Kidney glomerular epithelial cell (primary cell): ENCODE measurements at places on chromosomes 16 and 17.
A peak's percentile ranks its signal among the peaks of the same experiment; 100 is the strongest.

GRCh38 chr16:4689091-4689671 is 4.2 kb upstream of the NUDT16L1 start:
- DNase-seq = no peak

DNA sequence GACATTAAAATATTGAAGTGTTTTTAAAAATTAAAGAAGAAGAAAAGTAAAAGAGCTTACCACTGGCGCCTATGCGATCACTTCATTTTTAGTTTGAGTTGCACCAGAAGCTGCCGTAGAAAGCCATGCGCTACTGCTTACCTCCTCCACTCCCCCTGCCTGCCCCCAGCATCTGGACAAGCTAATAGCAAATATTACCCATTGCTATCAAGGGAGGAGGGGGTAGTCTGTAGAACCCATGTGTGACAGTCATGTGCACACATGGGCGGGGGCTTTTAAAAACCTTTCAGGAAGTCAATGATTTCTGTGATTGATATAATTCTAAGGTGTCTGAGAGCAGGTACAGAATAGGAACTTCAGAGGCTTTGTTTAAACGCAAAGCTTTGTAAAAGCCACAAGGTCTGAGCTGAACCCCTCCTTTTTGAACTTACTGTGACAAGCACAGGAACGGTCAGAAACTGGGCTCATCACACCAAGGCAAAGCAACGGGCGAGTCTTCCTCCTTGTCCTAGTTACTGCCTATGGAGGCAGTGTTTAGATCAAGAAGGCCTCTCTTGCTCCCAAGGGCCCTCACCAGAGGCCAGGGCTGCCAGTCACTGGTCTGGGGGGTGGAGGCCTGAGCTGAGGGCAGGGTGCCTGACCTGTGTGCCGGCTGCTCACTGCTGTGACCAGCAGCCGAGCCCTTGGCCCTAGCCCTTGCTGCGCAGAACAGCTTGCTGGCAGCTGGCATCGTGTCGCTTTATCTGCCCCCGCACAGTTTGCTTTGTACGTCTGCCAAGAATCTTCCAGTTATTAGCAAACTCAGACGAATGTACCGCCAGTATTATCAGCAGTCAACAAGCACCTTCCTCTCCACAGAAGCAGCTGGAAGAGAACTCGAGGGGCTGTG is 15.0 kb downstream of the GINS2 start:
- DNase-seq = peak; percentile 31

GRCh38 chr17:4499431-4500190 is 930 bp downstream of the SPNS2 start:
- DNase-seq = no peak

DNA sequence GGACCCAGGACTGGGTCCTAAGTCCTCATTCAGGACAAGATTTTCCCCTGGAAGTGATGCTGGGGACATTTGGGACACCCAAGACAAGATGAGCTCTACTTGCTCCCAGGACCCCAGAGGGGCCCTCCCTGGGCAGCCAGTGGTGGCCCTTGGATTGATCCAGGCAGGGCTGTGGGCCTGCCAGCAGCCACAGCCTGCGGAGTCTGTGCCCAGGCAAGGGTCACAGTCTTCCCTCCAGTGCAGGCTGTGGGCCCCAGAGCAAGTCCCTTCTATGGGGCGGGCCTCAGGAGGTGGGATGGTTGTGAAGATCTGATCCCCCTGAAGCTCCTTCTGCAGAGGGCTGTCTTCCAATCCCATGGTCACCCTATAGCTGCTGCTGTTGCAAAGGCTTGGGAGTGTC is 12.6 kb downstream of the CA7 start:
- DNase-seq = no peak

GRCh38 chr16:87143661-87144121 is 173.5 kb downstream of the C16orf95 start:
- DNase-seq = no peak

DNA sequence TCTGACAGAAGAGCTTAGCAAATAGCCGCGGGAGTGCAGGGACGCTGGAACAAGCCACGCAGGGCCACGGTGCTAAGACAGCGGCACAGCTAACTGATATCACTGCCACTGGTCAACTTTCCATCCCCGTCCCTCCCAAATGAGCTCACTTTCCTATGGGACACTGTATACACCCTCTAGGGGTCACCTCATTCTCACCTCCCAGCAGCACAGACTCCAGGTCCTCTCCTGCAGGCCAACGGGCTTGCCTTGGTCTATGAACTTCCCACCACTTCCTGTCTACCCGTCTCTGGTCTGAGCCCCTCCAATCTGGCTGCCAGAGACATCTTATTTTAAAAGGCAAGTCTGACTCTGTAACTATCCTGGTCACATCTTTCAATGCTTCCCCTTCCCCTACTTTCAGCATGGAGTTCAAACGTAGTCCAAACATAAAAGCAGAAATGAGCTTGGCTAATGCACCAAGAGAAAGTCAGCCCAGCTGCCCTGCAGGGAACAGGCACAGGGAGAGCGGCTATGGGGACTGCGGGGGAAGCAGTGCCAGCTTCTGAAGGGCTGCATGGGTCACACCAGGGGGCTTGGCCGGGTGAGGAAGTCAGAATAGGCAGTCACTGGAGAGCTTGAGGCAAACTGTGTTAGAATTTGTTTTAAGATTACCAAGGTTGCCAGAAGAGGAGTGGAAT is 26.3 kb upstream of the SLC38A8 start:
- DNase-seq = no peak

DNA sequence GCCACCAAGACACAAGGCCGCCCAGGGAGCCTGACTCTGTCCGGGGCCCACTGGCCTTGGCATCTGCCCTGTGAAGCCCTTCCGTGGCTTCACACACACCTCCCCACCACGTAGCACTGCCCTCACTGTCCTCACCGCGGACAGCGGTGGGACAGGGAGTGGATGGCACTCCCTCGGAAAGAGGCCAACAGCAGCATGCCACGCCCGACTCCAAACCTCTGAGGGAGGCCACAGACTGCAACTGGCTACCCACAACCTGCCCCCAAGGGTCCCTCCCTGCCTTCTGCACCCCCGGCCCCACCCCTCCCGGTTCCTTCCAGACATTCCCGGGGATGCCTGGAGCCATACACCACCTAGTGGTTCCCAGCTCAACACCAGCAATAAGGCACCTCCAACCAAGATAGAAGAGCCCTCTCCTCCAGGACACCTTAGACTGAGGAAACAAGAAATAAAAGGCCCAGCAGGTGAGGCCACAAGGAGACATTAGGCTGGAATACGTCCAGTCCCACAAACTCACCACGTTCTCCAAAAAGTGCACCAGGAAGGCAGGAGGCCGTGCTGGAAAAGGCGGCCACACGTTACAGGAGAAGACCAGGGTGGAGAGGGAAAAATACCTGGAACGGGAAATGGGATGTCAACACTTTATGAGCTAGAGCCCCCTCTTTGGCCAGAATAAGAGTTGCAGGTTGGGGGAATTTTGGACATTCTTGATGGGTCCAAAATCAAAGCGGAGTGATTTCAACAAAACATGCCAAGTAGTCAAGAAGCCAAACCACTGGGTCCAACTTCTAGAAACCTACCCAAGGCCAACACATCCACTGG is 310.0 kb downstream of the SOX9 start:
- DNase-seq = no peak

GRCh38 chr17:47629826-47630225 is 19.9 kb upstream of the KPNB1 start:
- DNase-seq = no peak

DNA sequence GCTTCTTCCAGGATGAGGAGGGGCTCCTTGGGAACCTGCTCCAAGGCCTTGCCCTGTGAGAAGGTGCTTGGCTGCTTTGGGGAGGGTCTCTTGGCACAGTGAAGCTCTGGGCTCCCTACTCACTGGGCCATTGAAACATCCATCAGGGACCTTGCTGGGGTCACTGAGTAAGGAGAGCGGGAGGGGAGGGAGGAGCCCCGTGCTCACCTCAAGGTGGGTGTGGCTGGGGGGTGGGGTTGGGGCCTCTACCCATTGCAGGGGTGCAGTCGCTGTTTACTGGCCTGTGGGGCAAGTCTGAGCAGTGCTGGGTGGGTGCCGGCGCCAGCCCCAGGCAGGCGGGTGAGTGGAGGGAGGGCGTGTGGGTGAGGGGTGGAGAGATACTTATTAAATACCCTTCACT is 9.9 kb downstream of the TNS4 start:
- no peak for DNase-seq

DNA sequence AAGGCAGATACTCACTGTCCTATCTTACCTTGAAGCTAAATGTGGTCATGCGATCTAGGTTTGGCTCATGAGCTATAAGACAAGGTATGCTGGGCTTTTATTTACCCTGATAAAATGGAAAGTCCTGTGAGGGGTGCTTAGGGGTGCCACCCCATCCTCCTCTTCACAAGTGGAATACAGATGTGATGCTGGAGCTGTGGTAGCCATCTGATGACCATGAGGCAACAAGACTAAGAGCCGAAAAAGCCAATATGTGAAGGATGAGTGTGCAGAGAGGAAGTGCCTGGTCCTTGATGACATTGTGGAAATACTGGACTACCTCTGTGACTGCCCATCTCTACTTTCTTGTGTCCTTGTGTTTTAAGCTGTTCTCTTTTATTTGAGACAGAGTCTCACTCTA is 58.1 kb upstream of the TMC5 start:
- no peak for DNase-seq

- DNase-seq = peak; percentile 73
Measured at GRCh38 chr16:66581246-66581952, 2.1 kb downstream of the CMTM2 start.
